Stomach (tissue), 19 donors: ENCODE measurements at places on chromosomes 1 and 21. TPM values are rescaled to one million over a fixed set of nuclear protein-coding genes. Genes with fewer than 3 reads are reported as not detected.

Gene ZNF670
- polyA plus RNA-seq, result 4.9 TPM

Gene MATN1
- polyA plus RNA-seq, result not detected

Gene MARK1
- polyA plus RNA-seq, result 3.2 TPM

Gene PTPRU
- 5.2 TPM for polyA plus RNA-seq

Gene PADI1
- 98.2 TPM for polyA plus RNA-seq

Gene CDCA8
- polyA plus RNA-seq, result 5.5 TPM

Gene PIK3CD
- polyA plus RNA-seq, result 2.9 TPM

GRCh38 chr1:169348383-169349036 lies 19.1 kb downstream of the NME7 start:
- H3K4me1 ChIP-seq, result no peaks in the 10 kb centered on the region
- DNase-seq, result peak; percentile 86
- no peaks in the 10 kb centered on the region for H3K36me3 ChIP-seq
- no peaks in the 10 kb centered on the region for H3K27me3 ChIP-seq
- no peak overlapping the region for H3K27ac ChIP-seq
- no peak overlapping the region for H3K4me3 ChIP-seq

GRCh38 chr1:216032284-216032683 lies 391.0 kb downstream of the USH2A start:
- no peak for DNase-seq
- no peaks in the 10 kb centered on the region for H3K4me1 ChIP-seq
- no peaks in the 10 kb centered on the region for H3K27me3 ChIP-seq
- no peak overlapping the region for H3K4me3 ChIP-seq
- no peak overlapping the region for H3K27ac ChIP-seq

DNA sequence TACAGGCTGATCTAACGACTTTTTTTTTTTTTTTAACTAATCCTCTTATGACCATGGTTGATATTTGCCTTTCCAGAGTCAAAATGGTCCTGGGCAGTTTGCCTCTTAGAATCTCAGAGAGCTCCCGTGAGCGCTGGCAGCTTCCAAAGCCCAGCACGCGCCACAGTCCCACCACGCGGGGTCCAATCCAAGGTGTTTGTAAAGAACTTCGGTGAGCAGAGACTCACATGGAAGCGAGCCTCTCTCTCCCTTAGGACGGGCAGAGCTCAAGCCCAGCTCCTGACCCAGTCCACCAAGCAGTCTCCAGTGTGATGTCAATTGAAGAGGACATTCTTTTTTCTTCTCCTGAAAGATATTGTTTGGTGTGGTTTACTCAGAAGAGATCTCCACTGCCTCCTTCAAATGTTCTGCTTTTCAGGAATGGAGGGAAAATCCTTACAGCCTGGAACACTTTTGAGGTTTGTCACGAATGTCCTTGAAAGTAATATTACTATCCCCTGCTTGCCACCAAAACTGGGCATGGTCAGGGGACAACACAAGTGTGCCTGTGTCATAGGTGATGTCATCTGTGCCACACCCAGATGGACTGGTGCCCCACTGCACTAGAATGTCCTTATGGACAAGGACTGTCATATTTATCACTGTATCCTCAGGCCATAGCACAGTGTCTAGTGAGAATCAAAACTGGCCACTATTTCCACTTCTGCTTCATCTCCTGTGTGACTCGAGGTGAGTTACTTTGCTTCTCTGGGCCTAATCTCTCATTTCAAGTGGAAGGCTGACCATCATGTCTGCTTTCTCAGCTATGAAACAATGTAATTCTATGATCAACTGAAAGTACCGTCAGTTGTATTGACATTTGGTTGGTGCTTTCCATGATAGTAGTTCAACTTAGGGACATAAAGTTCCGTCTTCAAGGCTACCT lies 97.4 kb upstream of the EDEM3 start:
- no peak overlapping the region for H3K4me3 ChIP-seq
- H3K27me3 ChIP-seq, result no peaks in the 10 kb centered on the region
- no peak overlapping the region for H3K27ac ChIP-seq
- no peaks in the 10 kb centered on the region for H3K4me1 ChIP-seq
- no peaks in the 10 kb centered on the region for H3K36me3 ChIP-seq

GRCh38 chr1:165354739-165355138 lies 1.8 kb downstream of the LMX1A start:
- H3K4me1 ChIP-seq, result peaks cover 12% of the 10 kb centered on the region
- no peak overlapping the region for H3K4me3 ChIP-seq
- DNase-seq, result no peak

- H3K27me3 ChIP-seq, result no peaks in the 10 kb centered on the region
- DNase-seq, result no peak
- H3K36me3 ChIP-seq, result no peaks in the 10 kb centered on the region
- no peak overlapping the region for H3K27ac ChIP-seq
- H3K4me1 ChIP-seq, result peaks cover 4% of the 10 kb centered on the region
- no peak overlapping the region for H3K4me3 ChIP-seq
Observed at GRCh38 chr21:42451941-42452340, 44.1 kb downstream of the RSPH1 start.

DNA sequence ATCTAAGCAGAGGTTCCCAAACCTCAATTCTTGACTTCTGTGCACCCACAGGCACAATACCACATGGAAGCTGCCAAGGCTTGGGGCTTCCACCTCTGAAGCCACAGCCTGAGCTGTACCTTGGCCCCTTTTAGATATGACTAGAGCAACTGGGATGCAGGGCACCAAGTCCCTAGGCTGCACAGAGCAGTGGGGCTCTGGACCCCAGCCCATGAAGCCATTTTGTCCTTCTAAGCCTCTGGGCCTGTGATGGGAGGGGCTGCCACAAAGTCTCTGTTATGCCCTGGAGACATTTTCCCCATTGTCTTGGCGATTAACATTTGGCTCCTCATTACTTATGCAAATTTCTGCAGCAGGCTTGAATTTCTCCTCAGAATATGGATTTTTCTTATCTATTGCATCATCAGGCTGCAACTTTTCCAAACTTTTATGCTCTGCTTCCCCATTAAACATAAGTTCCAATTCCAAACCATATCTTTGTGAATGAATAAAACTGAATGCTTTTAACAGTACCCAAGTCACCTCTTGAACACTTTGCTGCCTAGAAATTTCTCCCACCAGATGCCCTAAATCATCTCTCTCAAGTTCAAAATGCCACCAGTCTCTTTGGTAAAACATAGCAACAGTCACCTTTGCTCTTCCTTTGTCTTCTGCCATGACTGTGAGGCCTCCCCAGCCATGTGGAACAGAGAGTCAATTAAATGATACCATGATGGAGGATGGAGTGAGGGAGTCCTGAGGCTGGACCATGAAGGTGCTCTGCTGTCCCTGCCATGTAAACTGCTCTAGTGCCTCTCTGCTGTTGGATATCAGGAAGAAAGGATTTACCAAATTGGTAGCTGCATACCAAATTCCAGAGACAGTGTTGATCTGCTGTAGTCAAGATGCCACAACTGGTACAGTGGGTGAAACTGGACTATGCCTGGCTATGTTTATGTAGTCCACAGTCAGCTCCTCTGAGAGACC lies 37.6 kb downstream of the RUNX3 start:
- no peak overlapping the region for H3K4me3 ChIP-seq
- H3K27me3 ChIP-seq, result no peaks in the 10 kb centered on the region
- peak; percentile 9 for DNase-seq
- no peaks in the 10 kb centered on the region for H3K36me3 ChIP-seq
- no peak overlapping the region for H3K27ac ChIP-seq
- H3K4me1 ChIP-seq, result peaks cover 5% of the 10 kb centered on the region

GRCh38 chr1:95230768-95231191 lies 3.2 kb upstream of the RWDD3 start:
- DNase-seq, result peak; percentile 67
- no peaks in the 10 kb centered on the region for H3K27me3 ChIP-seq
- H3K36me3 ChIP-seq, result no peaks in the 10 kb centered on the region

DNA sequence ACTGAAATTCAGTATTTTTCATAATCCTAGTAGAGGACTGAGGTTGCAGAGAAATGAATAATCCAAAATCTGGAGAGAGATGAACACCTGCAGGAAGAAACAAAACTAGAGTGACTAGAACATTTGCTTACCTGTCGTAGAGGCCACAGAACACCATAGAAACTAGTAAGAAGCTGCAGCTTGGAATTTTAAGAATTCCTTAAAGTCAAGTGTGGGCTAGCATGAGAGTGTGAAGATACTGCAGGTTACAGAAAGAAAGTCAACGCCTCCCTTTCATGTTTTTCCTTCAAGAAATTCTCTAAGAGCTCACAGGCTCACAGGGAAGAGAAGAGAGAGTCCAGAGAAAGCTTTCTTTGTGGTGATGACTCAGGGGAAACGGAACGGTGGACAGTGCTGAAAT lies 633.7 kb downstream of the LRRIQ3 start:
- H3K36me3 ChIP-seq, result no peaks in the 10 kb centered on the region
- no peaks in the 10 kb centered on the region for H3K27me3 ChIP-seq
- H3K27ac ChIP-seq, result no peak overlapping the region
- H3K4me1 ChIP-seq, result no peaks in the 10 kb centered on the region

- peaks cover 4% of the 10 kb centered on the region for H3K36me3 ChIP-seq
- H3K27ac ChIP-seq, result no peak overlapping the region
- no peaks in the 10 kb centered on the region for H3K27me3 ChIP-seq
- no peak for DNase-seq
Observed at GRCh38 chr1:35563166-35563565, 5.6 kb downstream of the NCDN start.

GRCh38 chr1:109516872-109517271 lies 7.3 kb upstream of the AMIGO1 start:
- DNase-seq, result no peak
- no peaks in the 10 kb centered on the region for H3K4me1 ChIP-seq
- H3K36me3 ChIP-seq, result no peaks in the 10 kb centered on the region
- H3K27me3 ChIP-seq, result no peaks in the 10 kb centered on the region

DNA sequence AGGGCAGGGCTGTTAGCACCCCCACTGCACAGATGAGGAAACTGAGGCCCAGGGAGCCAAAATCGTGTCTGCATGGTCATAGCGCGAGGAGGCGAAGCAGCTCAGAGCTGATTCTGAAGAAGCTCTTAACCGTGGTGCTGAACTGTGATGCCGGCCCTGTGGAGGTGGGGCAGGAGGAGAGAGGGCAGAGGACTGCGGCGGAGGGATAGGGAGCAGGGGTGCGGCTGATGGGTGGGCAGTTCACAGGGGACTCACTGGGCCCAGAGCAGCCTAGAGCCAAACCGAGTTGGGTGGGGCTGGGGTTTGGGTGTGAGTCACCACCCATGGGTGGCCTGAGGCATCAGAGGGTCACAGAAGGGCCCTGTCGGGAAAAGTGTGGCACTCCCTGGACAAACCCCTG lies 74.7 kb downstream of the RAP1GAP start:
- no peak overlapping the region for H3K27ac ChIP-seq
- H3K4me1 ChIP-seq, result peaks cover 10% of the 10 kb centered on the region
- H3K27me3 ChIP-seq, result no peaks in the 10 kb centered on the region
- no peak for DNase-seq

- H3K4me3 ChIP-seq, result peak overlapping the region; percentile 33
- peaks cover 13% of the 10 kb centered on the region for H3K4me1 ChIP-seq
- H3K27me3 ChIP-seq, result peaks cover 84% of the 10 kb centered on the region
- H3K36me3 ChIP-seq, result no peaks in the 10 kb centered on the region
- no peak overlapping the region for H3K27ac ChIP-seq
- no peak for DNase-seq
Observed at GRCh38 chr1:31771891-31772668, 7.9 kb upstream of the ADGRB2 start.
